Frontal cortex (tissue), 4 donors: ENCODE measurements at places on chromosomes 13 and 19. TPM values are rescaled to one million over a fixed set of nuclear protein-coding genes. Genes with fewer than 3 reads are reported as not detected.

Gene UNC13A
- total RNA-seq = 27.3 TPM

Gene FOSB
- 2.0 TPM for total RNA-seq

Gene LILRB2
- not detected for total RNA-seq

Gene SLC10A2
- total RNA-seq = under 0.01 TPM

Gene KLK2
- total RNA-seq = not detected

Gene VN1R2
- total RNA-seq = not detected

Gene ONECUT3
- total RNA-seq = not detected

Gene SRRM5
- total RNA-seq = not detected

Gene GADD45GIP1
- total RNA-seq = 21.6 TPM

Gene CYP2F1
- total RNA-seq = not detected

Gene HIPK4
- not detected for total RNA-seq

Gene DPY19L3
- 28.9 TPM for total RNA-seq

Gene GFY
- total RNA-seq = not detected

DNA sequence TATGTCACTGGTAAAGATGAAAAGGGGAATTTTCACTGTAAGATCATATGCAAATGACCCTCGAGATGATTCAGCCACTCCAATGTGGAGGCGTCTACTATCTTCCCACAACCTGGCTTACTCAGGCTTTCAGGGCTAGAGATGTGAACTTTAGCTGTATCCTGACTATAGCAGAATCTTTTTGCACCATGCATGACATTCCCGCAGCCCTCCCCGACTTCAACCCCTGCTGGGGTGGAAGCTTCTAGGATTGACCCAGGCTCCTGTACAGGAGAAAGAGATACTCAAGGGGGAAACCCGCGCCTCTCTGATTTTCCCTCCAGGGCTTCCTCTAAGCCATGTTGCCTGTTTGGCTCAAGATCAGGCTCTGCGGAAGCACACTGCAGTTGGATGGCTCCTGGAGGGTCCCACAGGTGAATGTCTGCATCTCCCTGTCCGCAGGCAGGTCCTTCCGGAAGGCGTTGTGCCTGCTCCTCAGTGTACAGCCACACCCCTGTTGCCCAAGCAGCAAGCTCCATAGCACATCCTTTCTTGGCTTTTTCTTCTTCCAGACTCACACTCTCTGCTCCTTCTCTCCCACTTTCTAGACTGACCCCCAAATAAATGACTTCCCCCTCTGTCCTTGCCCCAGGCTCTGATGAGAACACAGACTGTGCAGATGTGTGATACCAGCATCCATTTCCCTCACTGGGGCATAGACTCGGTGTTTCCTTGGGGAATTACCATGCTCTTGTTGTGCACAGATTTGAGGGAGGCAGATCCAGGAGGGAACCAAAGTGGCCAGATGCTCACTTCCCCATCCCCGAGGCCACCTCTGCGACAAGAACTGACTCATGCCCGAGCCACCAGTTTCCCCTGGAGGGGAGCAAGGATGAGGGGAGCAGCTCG is 29.1 kb upstream of the POP4 start:
- DNase-seq = no peak

GRCh38 chr19:20662421-20663105 is 1.2 kb upstream of the ZNF626 start:
- DNase-seq = no peak

- DNase-seq = no peak
These were observed 1.4 kb downstream of the SLC1A6 start for GRCh38 chr19:14978161-14978776.

- DNase-seq = no peak
These were observed 985 bp upstream of the CLC start for GRCh38 chr19:39738814-39739213.

DNA sequence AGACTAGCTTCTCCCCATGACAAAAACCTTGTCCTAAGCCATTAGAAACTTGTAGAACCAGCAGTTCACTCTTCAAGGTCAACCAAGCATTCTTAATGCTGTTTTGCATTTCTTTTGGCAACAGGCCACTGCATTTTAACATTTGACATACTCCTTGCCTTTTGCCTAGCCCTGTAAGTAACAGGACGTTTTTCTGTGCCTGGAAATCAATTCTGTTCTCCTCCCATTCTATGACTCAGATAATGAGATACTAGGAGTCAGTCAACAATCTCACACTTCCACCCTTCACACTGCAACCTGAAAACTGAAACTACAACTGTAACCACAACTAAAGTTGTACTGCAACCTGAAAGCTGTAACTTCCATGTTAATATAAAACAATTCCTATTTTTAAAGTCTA is 268.7 kb downstream of the MZT1 start:
- DNase-seq = no peak

GRCh38 chr19:56110515-56111448 is 10.3 kb downstream of the ZNF787 start:
- no peak for DNase-seq

GRCh38 chr13:46753137-46753536 is 43.8 kb downstream of the ESD start:
- no peak for DNase-seq

DNA sequence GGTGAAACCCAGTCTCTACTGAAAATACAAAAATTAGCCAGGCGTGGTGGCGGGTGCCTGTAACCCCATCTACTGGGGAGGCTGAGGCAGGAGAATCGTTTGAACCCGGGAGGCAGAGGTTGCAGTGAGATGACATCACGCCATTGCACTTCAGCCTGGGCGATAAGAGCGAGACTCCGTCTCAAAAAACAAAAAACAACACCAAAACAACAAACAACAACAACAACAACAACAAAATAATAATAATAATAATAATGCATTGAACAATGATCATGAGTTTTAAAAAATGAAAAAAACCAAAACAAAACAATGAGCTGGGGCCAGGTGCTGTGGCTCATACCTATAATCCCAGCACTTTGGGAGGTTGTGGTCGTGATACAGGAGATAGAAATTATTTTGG is 23.1 kb upstream of the HOMER3 start:
- no peak for DNase-seq

DNA sequence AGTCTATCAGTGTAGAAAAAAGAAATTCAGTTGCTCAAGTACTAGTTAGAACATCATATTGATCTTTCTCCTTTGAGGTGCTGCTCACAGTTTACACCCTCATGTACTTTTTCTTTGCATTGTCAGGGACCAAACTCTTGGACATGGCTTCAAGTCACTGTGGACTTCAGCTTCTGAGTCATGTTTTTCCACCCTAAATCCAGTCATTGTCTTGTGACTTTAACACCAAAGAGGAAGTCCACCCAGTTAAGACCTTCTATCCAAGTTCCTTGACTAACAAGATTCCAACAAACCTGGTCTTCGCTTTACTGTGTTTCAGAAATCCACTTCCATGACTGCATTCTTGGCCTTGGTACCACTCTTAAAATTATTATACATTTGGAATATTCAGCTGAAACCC is 206.7 kb upstream of the ARGLU1 start:
- no peak for DNase-seq

DNA sequence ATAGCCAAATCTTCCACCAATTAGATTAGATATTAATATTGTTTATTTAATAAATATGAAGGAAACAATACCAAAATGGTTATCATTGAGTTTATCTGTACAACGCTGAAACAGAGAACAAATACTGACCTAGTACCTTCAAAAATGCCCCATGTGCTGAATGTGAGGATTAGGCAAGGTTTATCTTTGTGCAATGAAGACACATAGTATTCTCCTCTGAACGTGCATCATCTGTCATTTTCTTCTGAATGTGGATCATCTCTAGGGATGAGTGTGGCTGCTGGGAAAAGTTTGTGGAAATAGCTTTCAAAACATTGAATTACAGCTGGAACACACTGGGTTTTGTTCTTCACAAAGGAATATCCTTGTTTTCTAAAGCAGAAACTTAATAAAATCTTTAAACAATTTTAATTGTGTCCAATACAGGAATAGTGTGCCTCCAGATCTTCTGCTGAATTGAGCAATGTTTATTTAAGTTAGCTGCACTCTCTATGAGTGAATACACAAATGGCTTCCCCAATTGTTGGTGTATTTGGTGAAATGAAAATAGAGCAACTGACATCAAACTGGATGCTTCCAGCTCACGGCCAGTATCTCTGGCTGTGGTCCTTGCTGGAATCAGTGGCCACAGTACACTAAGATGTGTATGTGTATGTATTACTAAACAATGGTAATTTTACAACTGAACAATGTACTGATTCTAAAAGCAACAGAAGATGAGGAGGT is 6.7 kb downstream of the COL4A1 start:
- DNase-seq = no peak

GRCh38 chr19:40175820-40176219 is 15.4 kb upstream of the MAP3K10 start:
- DNase-seq = no peak

- DNase-seq = no peak
These were observed 45.1 kb downstream of the OLFM4 start for GRCh38 chr13:53073711-53074110.

DNA sequence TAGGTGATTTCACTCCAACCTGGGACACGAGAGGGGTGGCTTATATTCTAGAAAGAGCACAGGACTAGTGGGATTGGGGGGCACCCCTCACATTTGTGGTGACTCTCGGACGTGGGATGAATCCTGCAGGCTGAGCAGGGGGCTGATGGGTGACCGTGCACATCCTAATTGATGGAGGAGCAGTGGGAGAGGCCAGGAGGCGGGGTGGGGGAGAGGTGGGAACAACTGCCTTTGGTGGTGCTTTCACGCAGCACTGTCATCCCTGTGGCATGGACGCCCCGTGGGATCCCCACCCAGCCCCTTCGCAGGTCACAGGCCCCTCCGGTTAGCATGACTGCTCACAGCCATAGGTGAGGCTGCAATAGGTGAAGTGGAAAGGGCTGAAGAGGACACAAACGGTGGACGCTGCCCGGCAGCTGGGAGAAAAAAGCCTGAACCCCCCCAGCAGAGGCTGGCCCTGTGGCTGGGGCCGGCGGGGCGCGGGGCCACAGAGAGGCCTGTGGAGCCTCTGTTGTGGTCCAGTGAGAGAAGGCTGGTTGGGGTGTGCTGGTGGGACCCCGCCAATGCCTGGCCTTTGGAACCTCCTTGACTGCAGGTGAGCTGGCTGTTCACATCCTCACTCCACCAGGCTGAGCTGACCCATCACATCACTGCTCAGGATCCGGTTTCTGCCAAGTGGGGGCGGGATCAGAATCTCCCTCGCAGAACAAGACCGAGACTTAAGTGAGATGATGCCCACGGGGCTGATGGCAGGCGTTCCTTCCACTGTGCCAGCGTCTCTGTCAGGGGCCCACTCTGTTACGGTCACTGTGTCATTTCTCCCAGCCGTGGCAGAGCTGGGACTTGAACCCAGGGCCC is 325.4 kb downstream of the TEX29 start:
- no peak for DNase-seq

GRCh38 chr13:114146629-114147028 is 14.2 kb upstream of the RASA3 start:
- no peak for DNase-seq

DNA sequence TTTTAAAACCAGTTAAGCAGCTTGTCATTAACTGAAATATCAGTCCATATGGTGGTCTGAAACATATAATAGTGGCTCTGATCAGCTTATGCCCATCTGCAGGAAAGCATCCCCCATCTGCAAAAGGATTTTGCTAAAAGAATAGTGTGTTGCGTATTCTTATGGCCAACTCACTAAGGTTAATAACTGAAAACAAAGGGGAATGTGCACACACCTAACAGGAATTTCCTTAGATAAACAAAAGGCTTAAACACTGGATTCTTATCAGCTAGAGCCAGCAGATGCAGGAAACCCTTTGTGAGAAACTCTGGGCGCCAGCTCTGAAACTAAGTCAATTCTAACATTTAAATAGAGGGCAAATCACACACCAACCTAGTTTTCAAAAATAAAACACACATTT is 22.1 kb downstream of the VPS36 start:
- DNase-seq = no peak

- DNase-seq = no peak
These were observed 35.9 kb downstream of the NAXD start for GRCh38 chr13:110651271-110651670.

GRCh38 chr13:49652355-49653305 is 24.3 kb downstream of the ARL11 start:
- no peak for DNase-seq

DNA sequence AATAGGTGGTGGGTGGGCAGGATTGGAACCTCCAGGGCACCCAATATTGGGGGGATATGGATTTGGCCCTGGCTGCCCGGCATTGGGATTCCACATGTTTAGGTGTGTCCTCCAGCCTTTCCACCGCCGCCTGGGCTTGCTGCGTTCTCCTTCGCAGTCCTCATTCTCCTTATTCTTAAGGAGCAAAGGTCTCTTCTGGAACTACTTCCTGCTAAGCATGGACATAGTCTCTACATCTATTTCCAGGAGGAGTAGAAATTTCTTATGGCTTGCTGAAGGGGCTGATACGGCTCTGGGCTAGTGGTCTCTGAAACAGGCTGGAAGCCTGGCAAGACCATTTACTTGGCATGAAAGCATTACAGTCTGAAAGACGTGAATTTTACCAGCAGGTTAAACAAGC is 9.2 kb upstream of the FCGBP start:
- no peak for DNase-seq

DNA sequence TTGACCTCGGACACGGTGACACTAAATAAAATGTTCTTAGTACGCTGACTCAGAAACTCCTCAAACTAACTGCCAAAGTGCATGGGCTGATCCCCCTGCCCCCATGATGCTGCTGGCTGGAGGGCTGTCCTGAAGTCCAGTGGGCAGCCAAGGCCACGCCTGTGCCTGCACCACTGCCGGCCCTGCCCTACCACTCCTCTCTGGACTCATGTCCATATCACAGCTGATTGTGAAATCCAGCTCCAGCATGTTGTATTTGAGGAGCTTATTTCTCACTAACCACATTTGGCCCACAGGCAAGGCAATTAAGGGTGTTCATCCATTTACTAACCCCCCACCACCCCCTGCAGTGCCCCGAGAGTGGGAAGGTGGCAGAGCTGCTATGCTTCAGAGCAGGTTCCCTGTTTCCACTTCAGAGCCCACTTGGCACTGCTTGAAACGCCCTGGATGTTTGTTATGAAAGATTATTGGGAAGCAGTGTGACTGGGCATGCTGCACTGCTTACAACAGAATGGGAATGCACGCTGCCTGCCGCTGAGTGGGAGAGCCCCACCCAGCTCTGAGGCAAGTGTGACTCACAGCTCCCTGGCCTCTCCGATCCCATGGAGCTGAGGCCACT is 114.0 kb downstream of the UQCRFS1 start:
- DNase-seq = no peak
